ENCODE measurements at places on chromosomes 5 and 9. TPM values are rescaled to one million over a fixed set of nuclear protein-coding genes. Genes with fewer than 3 reads are reported as not detected.

The FOXE1 gene
- not detected for total RNA-seq

The GALT gene
- total RNA-seq: 35.3 TPM

The CRHBP gene
- 3.5 TPM for total RNA-seq

The GTF3C4 gene
- total RNA-seq: 14.9 TPM

The IRX2 gene
- total RNA-seq: 2.0 TPM

The HSPA4 gene
- total RNA-seq: 129 TPM

The NTRK2 gene
- total RNA-seq: 0.17 TPM

The MYOZ3 gene
- total RNA-seq: 1.5 TPM

The PCDHA12 gene
- not detected for total RNA-seq

The BAAT gene
- not detected for total RNA-seq

The CMBL gene
- total RNA-seq: 12.8 TPM

The ACSL6 gene
- not detected for total RNA-seq

The FOXD4L4 gene
- 0.29 TPM for total RNA-seq

The FCN2 gene
- total RNA-seq: not detected

The CDKN2B gene
- total RNA-seq: 42.2 TPM

The PCDHGB2 gene
- 5.1 TPM for total RNA-seq

The FBN2 gene
- 78.2 TPM for total RNA-seq

The NUTM2G gene
- not detected for total RNA-seq

The SLC6A7 gene
- not detected for total RNA-seq

The NR5A1 gene
- total RNA-seq: not detected

The CCDC183 gene
- 0.33 TPM for total RNA-seq

The UGT3A2 gene
- total RNA-seq: not detected

The CREBRF gene
- total RNA-seq: 25.2 TPM

The RAB3C gene
- not detected for total RNA-seq

The MARCHF11 gene
- total RNA-seq: not detected

The INSL4 gene
- total RNA-seq: not detected

The GARIN3 gene
- not detected for total RNA-seq

The TMEM8B gene
- total RNA-seq: 7.4 TPM

The CCDC152 gene
- total RNA-seq: 5.8 TPM

The PGM5 gene
- 88.8 TPM for total RNA-seq

The BTNL3 gene
- not detected for total RNA-seq

The SPIN1 gene
- total RNA-seq: 104 TPM

Data from smooth muscle cell of trachea (primary cell).